ENCODE measurements at places on chromosomes 3 and 15.
A peak's percentile ranks its signal among the peaks of the same experiment; 100 is the strongest.

DNA sequence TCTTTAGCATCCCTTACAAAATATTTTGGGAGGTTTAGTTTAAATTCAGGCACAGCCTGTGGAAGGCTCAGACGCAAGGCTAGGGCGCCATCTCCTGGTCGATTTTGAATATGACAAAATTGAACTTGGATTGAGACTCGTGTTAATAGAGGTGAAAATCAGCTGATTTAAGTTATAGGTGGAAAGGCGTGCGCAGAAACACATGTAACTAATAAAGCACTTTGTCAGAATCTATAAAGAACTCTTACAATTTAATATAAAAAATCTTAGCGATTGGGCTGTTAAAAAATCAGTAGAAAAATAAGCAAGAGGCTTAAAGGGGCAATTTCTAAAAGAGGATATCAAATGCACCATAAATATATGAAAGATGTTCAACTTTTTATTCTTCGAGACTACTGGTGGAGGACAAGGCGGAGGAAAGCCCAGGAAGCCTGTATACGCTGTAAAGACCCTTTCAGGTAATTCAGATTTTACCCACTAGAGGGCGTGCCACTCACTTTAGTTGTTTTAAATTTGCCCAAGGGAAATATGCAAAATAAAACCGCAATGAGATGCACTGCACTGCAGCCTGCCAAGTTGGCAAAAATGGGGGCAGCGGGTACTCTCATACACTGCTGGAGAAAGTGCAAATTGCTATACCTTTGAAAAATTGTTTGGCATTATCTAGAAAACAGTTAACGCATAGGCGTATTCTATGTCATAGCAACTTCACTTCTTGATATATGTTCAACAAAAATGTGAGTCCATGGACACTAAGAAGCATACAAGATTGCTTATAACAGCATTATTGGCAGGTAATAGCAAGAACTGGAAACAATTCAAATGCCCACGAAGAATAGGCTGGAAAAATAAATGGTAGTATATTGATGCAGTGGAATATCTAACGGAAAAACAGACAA lies 64.7 kb downstream of the SLC30A4 start:
- DNase-seq, result peak; percentile 81

DNA sequence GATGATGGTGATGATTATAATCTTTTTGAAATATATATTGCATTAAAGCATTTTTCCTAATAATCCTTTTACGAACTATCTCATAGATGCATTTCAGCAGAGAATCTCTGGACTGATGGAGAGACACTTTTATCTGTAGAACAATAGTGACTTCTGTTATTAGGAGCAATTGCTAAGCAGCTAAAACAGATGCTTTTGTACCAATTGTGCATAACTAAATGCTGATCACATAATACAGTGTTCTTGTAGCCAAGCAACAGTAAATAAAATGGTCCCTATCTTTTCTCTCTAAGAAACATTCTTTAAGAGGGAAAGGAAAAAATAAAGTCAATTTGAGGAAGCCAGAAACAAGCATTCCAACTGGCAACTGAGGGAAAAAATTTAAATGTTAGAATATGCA lies 405.8 kb upstream of the GOLIM4 start:
- DNase-seq, result no peak

- DNase-seq, result no peak
Observed at GRCh38 chr15:63202861-63203260, 13.5 kb downstream of the RAB8B start.

DNA sequence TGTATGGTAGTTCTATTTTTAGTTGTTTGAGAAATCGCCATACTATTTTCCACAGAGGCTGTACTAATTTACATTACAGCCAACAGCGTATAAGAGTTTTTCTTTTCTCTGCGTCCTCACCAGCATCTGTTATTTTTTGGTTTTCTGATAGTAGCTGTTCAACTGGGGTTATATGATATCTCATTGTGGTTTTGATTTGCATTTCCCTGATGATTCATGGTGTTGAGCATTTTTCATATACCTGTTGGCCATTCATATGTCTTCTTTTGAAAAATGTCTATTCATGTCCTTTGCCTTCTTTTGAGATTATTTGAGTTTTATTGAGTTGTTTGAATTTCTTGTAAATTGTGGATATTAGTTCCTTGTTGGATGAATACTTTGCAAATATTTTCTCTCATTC lies 114.6 kb downstream of the LRRK1 start:
- no peak for DNase-seq

- no peak for DNase-seq
Observed at GRCh38 chr3:53819163-53819868, 26.9 kb downstream of the CHDH start.

GRCh38 chr15:46576646-46577395 lies 942.0 kb downstream of the SQOR start:
- no peak for DNase-seq

DNA sequence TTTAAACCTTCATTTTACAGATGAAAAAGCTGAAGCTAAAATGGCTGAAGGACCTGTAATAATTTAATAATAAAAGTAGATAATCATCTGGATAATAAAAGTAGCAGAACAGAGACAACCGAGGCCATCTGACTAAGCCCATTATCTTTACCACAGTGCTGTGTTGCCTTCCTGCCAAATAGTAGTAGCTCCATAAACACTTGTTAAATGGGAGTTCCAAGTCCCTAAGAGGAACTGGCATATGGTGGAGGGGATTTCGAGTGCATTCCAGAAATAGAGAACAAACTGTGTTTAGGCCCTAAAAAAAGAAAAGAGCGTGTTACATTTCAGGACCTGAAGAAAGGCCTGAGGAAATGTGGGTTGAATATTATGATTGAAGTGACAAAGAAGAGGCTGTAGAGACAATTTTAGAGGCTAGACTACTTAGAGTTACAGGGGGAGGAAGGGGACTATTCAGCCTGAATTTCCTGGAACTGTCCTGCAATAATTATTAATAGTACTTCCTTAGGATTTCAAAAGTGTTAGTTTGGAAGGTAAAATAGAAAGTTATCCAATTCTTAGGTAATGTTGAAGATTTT lies 424.3 kb downstream of the ROBO2 start:
- no peak for DNase-seq

Measured in stimulated activated CD4-positive, alpha-beta T cell treated with anti-CD3 and anti-CD28 coated beads, Interleukin-15, amount 100 ng/mL, for 24 hours (primary cell).